ENCODE measurements at places on chromosomes 7 and 10. TPM values are rescaled to one million over a fixed set of nuclear protein-coding genes. Genes with fewer than 3 reads are reported as not detected.

ADAM8 gene
- 2.0 TPM for total RNA-seq

ZNF518A gene
- total RNA-seq = 15.4 TPM

NUTM2E gene
- total RNA-seq = 0.21 TPM

ACTR3C gene
- total RNA-seq = 0.32 TPM

SEMA3D gene
- total RNA-seq = 0.36 TPM
